Fibroblast of upper back skin (primary cell): ENCODE measurements at places on chromosomes 12 and 14.

DNA sequence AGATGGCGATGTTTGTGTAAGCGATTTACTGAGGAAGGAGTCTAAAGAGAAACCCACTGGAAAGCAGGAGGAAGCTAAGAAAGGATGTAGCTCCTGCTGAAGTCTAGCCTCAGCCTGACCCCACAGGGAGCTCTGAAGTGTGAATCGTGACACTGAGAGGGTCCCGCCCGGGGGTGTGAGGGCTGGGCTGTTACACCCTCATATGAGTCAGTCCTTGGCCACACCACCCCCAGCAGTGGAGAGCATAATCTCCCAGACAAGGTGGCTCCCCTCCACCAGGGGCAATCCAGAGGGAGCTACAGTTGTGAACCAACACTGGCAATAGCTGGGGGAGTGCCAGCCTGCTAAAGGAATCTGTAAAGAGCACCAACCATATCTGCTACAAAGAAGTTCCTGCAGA is 31.5 kb downstream of the SVOP start:
- no peak for DNase-seq

- peak; percentile 16 for DNase-seq
Measured at GRCh38 chr14:76500011-76500410, 124.1 kb downstream of the ESRRB start.

GRCh38 chr12:120170631-120171030 is 23.9 kb downstream of the GCN1 start:
- DNase-seq: no peak

GRCh38 chr14:44271637-44272036 is 235.4 kb downstream of the FSCB start:
- no peak for DNase-seq

DNA sequence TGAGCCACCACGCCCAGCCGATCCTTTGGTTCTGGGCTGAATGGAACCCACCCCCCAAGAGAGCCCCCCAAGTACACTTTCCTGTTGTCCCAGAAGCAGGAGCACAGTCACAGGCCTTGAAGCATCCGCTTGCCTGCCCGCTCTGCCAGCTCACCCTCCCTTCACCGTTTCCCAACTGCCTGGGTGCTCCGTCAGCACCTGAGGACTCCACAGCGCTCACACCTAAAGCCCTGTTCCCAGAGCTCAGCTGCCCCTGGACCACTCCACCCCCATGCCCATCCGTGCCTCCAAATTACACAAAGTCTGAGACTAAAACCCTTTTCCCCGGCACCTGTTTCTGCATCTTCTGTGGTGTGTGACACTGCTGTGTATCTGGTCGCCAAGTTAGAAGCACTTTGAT is 44.3 kb upstream of the TRAF3 start:
- no peak for DNase-seq

- DNase-seq: no peak
Measured at GRCh38 chr12:52242442-52243258, 9.6 kb downstream of the KRT7 start.
